ENCODE measurements at places on chromosomes 3 and 15. TPM values are rescaled to one million over a fixed set of nuclear protein-coding genes. Genes with fewer than 3 reads are reported as not detected.

DNA sequence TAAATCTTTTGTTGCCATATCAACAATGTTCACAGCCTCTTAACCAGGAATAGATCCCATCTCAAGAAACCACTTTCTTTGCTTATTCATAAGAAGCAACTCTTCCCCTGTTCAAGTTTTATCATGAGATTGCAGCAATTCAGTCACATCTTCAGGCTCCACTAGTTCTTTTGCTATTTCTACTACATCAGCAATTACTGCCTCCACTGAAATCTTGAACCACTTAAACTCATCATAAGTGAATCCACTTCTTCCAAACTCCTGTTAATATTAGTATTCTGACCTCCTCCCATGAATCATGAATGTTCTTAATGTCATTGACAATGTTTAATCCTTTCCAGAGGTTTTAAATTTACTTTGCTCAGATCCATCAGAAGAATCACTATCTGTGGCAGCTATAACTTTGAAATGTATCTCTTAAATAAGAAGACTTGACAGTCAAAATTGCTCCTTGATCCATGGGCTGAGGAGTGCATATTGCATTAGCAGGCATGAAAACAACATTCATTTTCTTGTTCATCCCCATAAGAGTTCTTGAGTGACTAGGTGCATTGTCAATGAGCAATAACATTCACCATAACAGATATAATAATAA is 205.9 kb downstream of the DTWD1 start:
- DNase-seq: no peak

GRCh38 chr3:150352931-150353330 is 55.2 kb upstream of the TSC22D2 start:
- DNase-seq: no peak

DNA sequence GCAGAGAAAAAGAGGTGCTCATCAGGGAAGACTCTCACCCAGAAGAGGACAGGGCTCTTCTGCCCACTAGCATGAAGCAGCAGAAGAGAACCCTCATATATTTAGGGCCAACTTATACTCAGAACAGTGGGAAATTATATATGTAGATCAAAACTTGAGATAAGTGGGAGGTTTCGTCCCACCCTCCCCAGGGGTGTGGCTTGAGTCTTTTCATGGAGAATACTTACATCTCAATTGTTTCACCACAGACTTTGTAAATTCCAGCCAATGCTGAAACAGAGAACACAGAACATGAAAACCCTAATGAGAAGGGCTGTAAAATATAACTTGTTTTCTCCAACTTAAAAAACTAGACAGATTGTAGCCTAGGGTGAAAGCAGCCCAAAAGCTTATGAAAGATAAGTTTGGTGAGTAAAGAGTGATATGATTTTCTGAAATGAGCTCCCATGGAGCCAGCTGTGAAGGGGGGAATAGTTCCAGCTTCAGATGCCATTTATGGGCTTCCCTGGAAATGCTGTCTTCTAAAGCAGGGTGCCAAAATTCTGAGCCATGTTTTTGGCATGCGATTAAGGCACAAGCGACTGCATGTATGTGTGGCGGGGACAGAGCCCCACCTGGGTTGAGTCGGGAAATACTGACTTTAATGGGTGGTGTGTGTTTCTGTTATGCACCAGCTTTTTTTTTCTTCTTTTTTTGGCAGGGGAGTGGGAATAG is 92.9 kb downstream of the WDR76 start:
- DNase-seq: no peak

DNA sequence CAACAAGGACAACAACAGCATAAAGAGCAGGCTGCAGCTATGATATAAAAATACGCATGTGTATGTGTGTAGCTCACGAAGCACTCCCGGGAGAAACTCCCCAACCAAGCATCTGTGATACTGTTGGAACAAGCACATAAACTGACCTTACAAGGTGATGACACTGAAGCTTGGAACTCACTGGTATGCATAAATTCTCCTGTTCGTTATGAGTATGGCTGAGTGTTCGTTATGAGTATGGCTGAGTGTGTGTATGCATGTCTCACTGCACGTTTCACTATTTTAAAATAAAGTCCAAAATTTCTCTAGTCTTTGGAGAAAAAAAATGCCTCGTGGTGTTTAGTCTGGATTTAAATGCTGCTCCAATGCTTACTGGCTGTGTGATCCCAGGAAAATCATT is 256.8 kb downstream of the RORA start:
- DNase-seq: no peak

- no peak for DNase-seq
These were observed 69.7 kb upstream of the LINGO1 start for GRCh38 chr15:77702211-77702957.

- DNase-seq: no peak
These were observed 150.2 kb downstream of the DNAJB8 start for GRCh38 chr3:128316481-128316891.

GRCh38 chr3:141384157-141384556 is 15.9 kb downstream of the ZBTB38 start:
- DNase-seq: no peak

DNA sequence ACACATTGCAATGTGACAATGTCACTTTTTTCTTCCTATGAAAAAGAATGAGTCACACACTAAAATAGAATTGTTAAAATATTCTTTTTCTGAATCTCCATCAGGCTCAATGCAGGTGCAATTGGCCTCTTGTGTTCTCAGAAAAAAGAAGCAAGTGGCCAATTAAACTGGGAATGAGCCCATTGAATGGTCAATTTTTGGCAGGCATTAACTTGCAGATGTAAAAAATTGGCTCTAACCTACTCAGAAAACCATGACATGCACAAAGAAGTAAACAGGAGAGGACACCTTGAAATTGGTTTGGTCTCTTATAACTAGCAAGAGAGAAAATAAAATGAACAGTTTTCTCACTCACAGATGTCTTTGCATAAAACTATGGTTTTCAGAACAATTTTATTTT is 820.8 kb downstream of the TBL1XR1 start:
- DNase-seq: no peak

DNA sequence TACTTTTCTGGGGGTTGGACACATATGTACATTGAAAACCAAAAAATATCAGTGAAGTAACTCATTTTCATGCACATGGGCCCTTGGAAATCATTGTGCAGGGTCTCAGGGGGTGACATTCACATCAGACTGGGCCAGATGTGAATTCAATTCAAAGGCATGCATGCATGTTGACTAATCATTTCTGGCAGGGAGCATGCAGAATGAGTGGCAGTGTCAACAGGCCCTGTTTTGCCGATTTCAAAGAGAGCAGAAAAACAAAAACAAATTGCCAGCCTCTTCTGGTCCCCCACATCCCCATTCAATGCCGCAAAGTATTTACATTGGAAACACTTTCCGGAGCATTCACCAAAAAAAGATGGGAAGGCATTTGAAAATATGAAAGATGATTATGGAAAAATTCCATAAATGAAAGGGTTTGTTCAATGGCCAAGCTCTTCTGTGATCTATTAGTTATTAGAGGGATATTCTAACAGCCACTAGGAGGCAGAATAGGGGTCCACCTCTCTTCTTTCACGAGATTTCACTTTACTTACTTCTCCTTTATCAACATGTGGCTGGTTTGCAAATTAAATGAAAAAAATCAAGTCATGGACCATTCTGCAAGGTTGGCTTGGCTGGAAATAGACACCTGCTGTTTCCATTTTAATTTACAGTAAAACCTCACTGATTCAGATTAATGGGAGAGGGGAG is 119.9 kb upstream of the FEZF2 start:
- no peak for DNase-seq

Gene SUCNR1
- total RNA-seq: 0.18 TPM

Gene TM6SF1
- 12.6 TPM for total RNA-seq

Gene GABRA5
- total RNA-seq: not detected

Gene PLCB2
- total RNA-seq: 4.0 TPM

Gene ALDH1L1
- total RNA-seq: 34.5 TPM

Gene ITIH1
- total RNA-seq: not detected

Gene MKRN2OS
- total RNA-seq: 1.5 TPM
